ENCODE measurements at places on chromosomes 4 and X.

- DNase-seq: no peak
These were observed 230.1 kb upstream of the GALNTL6 start for GRCh38 chr4:171582961-171583581.

DNA sequence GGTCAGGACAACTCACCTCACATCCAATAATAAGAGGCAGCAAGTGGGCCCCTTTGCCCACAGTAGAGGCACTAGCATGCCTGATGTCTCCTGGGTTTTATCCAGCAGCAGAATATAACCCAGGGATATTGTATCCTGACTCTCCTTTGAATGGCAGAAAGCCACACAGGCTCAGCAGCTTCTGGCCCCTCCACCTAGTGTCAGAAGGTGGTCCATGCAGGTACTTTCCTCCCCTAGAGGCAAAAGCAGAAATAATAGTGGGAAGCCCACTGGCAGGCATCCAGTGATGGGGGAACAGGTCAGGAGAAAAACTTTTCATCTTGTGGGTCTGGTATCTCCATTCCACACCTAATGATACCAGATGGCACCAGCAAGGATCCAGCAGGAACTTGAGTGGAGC lies 75.5 kb upstream of the IRS4 start:
- no peak for DNase-seq

DNA sequence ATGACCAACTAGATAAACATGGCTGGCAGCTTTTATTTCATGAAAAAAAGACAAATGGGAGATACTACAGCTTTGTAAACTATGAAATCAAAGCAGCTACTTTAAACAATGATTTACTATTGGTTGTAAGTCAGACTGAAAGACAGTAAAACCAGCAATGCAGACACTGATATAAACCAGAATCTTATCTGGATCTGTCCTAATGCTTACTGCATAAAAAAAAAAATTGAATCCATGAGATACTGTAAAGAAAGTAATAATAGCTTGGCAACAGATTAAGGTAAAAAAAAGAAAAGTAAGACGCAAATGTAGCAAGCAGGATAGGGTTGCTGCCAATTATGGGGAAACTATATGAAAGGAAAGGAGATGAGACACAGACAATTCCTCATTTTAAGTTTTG lies 7.3 kb downstream of the LCORL start:
- no peak for DNase-seq

DNA sequence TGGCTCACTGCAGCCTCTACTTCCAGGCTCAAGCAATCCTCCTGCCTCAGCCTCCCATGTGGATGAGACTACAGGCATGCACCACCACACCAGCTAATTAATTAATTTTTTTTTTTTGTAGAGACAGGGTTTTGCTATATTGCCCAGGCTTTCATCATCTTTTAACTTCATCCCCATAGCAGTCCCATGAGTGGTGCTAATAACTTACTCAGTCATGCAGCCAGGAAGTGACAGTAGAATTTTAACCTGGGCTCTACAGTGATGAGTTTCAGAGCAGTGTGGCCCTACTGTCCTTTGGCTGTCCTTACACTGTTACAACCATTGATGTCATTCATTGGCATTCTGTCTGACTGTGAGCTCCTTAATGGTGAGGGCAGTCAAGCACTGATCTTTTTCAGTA lies 3.9 kb upstream of the OCIAD2 start:
- DNase-seq: no peak

- DNase-seq: no peak
These were observed 20.1 kb upstream of the TCEAL4 start for GRCh38 chrX:103565197-103565596.

DNA sequence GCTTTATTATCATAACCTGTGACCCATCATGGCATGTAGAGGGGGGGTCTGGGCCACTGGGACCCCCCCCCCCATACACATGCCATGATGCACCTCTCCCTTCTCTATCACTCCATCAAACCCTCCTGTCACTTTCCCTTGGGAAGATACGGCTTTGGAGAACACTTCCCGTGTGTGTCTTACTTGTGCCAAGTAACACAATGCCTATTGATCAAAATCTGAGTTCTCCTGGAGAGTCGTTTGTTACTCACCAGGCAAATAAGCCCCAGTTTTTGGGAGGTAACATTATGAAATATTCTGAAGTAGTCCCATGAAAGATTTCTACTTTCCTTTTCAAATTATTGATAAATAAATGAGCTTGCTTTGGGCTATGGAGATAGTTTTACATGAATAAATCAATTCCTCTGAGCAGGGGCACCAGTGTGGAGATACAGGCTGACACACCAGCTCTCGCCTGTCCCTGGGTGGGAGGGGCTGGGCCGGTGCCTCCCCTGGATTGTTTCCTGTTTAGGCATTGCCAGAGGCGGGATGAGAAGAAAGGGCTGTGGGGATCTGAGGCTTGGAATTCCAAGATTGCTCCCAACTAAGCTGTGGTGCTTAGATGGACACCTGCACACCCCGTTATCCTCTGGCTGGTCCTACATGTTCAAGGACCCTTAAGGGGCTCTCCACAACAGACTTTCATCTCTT lies 63.2 kb upstream of the WWC2 start:
- DNase-seq: no peak

- DNase-seq: no peak
These were observed 32.0 kb upstream of the ANXA5 start for GRCh38 chr4:121728798-121729226.

DNA sequence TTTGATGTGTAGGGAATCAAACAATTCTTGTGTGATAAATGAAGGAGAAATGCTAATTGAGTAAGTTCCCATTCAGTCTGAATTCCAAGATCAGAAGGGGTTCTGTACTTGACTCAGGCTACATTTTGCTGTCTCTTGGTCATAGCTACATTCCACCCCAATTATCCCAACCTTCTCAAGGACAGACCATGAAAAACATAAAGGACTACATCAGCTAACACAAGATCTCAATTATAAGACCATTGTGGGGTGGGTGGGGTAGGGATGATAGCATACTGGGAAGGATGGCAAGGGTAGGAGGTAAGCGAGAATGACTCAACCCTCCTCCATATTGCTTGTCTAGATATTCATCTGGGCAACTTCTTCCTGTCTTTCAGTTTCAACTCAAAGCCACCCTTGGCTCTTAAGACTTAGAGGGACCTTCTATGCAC lies 87.4 kb upstream of the ETNPPL start:
- no peak for DNase-seq

GRCh38 chr4:107212565-107212964 lies 176.5 kb upstream of the DKK2 start:
- DNase-seq: no peak

DNA sequence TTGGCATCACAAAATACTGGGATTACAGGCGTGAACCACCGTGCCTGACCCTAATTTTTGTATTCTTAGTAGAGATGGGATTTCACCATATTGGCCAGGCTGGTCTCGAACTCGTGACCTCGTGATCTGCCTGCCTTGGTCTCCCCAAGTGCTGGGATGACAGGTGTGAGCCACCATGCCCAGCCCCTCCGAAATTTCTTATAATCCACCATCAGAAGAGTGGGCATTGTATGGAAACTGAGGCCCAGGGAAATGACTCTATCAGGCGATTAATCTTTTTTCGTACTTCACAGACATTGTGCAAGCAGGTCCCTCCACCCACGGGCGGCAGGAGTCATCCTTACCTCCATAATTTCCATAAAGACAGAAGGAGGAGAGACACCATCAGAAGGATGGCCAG lies 16.0 kb downstream of the CRLF2 start:
- no peak for DNase-seq

GRCh38 chrX:63424063-63424462 lies 72.9 kb upstream of the SPIN4 start:
- no peak for DNase-seq

- DNase-seq: no peak
These were observed 34.6 kb downstream of the PDLIM5 start for GRCh38 chr4:94486372-94486801.

GRCh38 chr4:2570036-2570435 lies 33.6 kb downstream of the FAM193A start:
- DNase-seq: no peak

GRCh38 chr4:185833055-185833598 lies 21.1 kb upstream of the SORBS2 start:
- no peak for DNase-seq

DNA sequence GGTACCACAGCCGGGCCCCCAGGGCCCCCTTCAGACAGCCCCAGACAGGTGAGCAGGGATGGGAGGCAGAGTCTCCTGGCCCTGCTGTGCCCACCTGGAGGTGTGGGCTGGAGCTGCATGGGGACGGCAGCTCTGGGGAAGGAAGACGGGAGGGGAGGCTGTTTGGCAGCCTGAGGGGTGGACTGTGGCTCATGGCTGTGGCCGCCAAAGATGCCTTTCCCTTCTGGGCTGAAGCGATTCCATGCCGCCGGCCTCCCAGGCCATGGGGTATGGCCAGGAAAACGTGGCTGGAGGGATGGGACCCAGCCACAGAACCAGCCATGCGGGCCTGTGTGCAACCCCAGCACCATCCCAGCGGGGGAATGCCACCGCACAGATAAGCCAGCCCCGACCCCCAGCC lies 65.7 kb downstream of the FAM53A start:
- DNase-seq: no peak

DNA sequence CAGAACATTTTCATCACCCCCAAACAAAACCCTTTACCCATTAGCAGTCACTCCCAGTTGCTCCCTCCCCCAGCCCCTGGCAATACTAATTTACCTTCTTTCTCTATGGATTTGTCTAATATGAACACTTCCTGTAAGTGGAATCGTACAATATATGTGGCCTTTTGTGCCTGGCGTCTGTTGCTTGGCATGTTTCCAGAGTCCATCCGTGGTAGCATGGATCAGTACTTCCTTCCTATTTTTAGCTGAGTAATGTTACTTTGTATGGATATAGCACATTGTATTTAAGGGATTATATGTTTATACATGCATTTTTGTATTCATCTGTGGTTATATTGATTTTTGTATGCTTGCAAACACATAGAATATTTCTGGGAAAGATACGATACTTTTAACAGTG lies 48.2 kb downstream of the PPEF1 start:
- no peak for DNase-seq

- no peak for DNase-seq
These were observed 39.6 kb downstream of the HTRA3 start for GRCh38 chr4:8308856-8309771.

DNA sequence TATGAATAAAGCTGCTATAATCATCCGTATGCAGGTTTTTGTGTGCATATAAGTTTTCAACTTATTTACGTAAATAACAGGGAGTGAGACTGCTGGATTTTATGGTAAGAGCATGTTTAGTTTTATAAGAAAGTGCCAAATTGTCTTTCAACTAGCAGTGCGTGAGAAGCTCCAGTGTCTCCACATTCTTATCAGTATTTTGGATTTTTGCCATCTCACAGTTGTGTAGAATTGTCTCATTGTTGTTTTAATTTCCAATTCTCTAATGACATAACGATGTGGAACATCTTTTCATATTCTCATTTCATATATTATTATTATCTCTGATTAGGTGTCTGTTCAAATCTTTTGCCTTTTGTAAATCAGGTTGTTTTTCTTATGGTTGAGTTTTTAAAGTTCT lies 49.0 kb upstream of the WDR17 start:
- DNase-seq: no peak

GRCh38 chr4:171742436-171742835 lies 70.8 kb upstream of the GALNTL6 start:
- no peak for DNase-seq

GRCh38 chrX:24553011-24553410 lies 87.9 kb downstream of the PDK3 start:
- no peak for DNase-seq

GRCh38 chrX:16695079-16695676 lies 17.3 kb downstream of the CTPS2 start:
- peak; percentile 0 for DNase-seq

GRCh38 chr4:17347445-17347844 lies 164.4 kb downstream of the QDPR start:
- DNase-seq: no peak

DNA sequence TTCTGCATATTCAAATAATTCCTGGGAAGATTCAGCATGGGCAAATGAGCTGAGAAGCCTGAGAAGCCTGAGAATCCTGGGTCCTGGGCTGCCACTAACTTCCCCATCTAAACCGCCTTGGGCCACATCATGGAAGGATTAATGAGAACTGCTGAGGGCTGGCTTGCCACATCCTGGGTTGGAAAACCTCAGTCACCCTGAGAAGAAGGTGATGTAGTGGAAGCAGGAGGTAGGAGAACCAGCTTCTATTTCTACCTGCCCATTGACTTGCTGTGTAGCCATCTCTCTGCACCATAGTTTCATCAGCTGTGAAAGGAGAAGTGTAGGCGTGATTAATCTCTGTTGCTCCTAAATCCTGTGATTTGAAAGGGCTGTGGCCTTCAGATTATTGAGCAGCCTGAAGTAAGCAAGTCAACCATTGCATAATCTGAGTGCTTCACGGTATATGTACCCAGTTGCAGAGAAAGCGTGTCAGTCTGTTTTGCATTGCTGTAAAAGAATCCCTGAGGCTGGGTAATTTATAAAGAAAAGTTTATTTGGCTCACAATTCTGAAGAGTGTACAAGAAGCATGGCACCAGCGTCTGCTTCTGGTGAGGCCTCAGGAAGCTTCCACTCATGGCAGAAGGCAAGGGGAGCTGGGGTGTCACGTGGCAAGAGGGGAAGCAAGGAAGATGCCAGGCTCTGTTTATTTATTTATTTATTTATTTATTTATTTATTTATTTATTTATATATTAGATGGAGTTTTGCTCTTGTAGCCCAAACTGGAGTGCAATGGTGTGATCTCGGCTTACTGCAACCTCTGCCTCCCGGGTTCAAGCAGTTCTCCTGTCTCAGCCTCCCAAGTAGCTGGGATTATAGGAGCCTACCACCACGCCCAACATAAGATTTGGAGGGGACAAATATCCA lies 140.9 kb upstream of the ATP6AP2 start:
- no peak for DNase-seq

- no peak for DNase-seq
These were observed 51.3 kb downstream of the ATP11C start for GRCh38 chrX:139881572-139881971.

DNA sequence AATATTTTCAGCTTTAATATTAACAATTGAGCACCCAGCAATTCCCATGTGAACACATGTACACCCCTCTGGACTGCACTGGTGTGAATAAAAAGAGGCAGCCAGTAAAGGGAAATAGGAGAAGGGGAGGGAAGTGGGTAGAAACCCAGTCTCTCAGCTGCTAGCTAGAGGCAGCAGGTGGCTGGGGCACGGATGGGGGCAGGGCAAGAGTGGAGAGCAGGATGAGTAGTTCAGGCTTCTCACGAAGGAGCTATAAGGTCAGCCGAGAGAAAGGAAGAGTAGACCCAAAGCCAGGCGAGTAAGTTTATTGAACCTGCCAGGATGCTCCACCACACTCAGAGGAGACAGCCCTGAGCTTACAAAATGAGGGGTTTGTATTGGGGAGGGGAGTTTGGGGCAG lies 184.8 kb upstream of the MTMR8 start:
- no peak for DNase-seq

GRCh38 chr4:23720556-23720955 lies 169.3 kb downstream of the PPARGC1A start:
- no peak for DNase-seq

- DNase-seq: no peak
These were observed 58.2 kb downstream of the PPM1K start for GRCh38 chr4:88226143-88226542.

DNA sequence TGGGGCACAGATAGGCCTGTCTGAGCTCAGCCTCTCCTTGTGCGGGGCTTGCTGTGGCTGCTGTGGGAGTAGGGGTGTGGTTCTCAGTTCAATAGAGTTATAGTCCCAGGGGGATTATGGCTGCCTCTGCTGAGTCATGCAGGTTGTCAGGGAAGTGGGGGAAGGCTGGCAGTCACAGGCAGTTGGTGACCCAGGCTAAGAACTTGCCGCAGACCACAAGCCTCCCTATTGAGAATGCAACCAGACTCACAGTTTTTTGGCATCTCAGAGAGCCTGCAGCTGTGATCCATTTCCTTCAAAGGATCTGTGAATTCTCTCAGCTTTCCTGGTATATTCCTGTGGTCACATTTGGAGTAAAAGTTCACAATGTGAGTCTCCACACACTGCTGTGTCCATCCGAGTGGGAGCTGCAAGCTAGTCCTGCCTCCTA lies 364.9 kb downstream of the ZNF674 start:
- DNase-seq: no peak
